Activated naive CD4-positive, alpha-beta T cell treated with anti-CD3 and anti-CD28 coated beads, Interleukin-2, amount 10 ng/mL, durations not matched to agents 7 days and 5 days (primary cell): ENCODE measurements at places on chromosomes 1 and 21.
A peak's percentile ranks its signal among the peaks of the same experiment; 100 is the strongest.

- DNase-seq, result peak; percentile 46
Measured at GRCh38 chr1:41404308-41404761, 43.1 kb downstream of the FOXO6 start.

- DNase-seq, result no peak
Measured at GRCh38 chr1:42434340-42434739, 21.5 kb downstream of the ZMYND12 start.

- DNase-seq, result no peak
Measured at GRCh38 chr1:101162736-101163735, 73.8 kb upstream of the S1PR1 start.

DNA sequence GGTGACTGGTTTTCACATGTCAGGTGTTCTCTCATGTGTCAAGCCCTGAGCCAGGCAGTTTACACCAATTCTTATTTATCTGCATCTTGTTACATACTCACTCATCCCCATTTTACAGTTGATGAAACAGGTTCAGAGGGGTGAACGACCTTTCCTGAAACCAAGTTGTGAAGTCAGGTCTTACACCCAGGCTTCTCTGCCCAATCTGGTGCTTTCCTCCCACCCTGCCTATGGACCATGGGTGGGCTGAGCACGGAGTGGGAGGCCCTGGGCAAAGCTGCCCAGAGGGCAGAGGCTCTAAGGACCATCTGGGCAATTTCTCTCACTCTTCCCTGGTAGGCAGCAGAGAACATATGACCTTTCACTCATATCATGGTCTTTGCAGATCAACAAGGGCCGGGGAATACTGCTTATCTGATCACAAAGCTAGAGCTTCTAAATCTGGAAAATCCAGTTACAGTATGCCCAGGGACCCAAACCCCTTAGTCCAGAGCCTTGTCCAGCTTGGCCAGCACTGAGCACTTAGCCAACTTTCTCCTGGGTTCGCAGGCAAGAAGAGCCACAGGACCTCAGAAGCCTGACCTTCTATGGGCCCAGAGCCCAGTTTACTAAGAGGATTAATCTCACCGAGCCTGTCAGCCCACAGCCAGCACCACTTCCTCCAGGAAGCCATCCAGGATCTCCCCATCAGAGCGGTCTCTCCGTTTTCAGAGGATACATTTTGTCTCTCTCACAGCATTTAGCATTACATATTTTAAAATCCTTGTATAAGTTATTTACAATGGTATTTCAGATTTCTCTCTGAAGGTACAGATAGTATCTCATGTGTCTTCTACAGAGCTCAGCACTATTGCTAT is 16.0 kb upstream of the TTC39A start:
- no peak for DNase-seq

GRCh38 chr1:244730934-244731434 is 78.1 kb downstream of the DESI2 start:
- DNase-seq, result no peak

DNA sequence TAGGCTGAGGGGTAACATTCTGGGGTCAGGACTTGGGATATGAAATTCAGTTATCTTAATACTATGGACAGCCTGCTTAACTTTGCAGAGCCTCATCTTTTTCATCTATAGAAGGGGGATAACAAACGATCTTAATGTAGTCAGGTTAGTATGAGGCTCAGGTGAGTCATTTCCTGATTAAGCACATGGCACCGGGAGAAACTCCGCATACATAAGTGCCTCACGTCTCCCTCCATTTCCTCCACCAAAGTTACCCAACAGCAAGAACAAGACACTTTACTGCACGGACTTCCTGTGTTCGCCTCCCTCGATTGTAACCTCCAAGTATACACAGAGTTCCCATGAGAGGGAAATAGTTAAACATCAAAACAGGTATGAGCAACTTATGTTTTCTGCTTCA is 112.7 kb upstream of the COA6 start:
- peak; percentile 36 for DNase-seq

- no peak for DNase-seq
Measured at GRCh38 chr21:46149205-46149901, 6.0 kb downstream of the FTCD start.

- DNase-seq, result no peak
Measured at GRCh38 chr21:24955275-24955961, 651.9 kb downstream of the MRPL39 start.

DNA sequence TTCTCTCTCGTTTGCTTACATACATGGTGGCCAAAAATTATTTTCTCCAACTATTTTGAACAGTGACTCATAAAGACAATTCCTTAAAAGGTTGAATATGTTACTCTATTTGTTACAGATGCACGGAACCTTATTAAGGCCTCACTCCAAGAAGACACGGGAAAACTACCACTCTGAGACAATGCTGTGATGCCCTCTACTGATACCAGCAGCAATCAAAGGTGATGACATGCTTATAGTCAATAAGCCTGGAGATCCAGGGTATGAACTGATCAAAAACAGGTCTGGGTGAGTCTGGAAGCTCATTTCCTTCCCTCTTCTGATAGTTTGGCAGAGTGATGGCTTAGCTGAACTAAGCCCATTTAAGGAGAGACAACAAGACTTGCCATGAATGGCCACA is 563.0 kb downstream of the LRRIQ3 start:
- DNase-seq, result no peak

DNA sequence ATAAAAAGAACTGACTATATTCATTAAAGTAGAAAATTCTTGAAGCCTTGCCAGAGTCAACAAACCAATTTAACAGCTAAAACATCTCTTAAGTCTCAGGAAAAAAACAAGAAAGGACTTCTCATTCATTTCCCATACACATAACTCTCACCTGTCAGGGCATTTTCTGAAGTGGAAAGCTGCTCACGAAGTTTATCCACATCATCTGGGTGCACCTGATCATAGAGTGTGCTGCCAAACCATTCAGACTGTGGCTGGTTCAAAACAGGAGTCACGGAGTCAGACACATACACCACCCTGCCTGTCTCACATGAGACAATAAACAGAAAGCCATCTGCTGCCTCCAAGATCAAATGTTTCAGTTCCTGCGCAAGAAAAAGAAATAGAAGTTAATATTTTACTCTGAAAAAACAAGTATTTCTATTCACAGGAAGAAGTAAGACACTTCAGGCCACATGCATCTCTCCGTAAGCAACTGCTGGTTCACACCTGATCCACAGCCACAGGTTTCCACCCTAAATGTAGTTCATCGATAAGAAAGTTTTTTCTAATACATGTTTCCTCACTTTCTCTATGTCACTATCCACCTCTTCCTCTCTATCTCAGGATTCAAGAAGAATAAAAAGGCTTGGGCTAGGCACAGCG is 28.2 kb upstream of the CTSK start:
- DNase-seq, result no peak

GRCh38 chr1:29356663-29357062 is 120.3 kb downstream of the PTPRU start:
- DNase-seq, result no peak

DNA sequence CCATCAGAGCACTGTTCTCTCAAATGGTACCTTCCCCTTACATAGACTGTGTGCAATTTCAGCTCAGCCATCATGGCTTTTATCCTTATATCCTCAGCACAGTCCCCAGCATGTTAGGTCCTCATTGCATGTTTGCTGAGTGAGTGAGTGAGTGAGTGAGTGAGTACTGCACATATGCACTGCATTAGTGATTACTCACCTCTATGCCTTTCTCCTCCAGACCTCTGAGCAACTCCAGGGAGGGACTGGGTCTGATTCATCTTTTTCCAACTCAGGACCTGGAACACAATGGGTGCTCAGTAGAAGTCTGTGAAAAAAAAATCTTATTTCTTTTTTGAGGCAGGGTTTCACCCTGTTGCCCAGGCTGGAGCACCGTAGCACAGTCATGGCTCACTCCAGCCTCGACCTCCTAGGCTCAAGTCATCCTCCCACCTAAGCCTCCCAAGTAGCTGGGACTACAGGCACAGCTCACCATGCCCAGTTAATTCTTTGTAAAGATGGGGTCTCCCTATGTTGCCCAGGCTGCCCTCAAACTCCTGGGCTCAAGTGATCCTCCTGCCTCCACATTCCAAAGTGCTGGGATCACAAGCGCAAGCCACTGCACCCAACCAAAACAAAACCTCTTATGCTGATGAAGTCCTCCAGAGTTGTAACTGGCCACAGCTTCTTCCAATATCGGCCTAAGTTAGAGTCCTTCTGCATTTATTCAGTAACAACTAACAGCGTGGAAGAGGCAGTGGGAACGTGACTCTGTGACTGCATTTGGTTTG is 23.7 kb downstream of the RNU5D-1 start:
- no peak for DNase-seq

DNA sequence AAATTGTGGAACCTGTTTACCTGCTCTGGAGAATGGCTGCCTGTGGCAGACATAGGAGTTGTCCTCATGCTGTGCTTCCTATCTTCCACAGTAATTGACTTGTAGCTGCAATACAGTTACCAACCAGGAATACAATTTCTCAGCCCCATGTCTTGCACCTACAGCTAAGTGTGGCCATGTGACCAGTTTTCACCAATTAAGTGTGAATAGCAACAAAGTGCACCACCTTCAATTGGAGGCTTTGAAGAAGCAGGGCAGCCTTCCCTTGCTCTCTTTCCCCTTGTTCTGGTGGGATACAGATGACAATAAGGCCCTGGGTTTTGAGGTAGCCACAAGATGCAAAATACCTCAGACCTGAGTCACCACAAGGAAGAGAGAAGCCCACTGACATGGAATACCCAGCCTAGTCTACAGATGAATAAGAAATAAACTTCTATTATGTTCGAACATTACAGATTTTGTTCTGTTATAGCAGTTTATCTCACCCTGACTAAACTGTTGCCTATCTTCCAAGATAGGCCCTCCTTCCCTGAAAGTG is 70.2 kb upstream of the S1PR1 start:
- no peak for DNase-seq

- DNase-seq, result no peak
Measured at GRCh38 chr21:43894206-43894577, 29.2 kb downstream of the AGPAT3 start.

DNA sequence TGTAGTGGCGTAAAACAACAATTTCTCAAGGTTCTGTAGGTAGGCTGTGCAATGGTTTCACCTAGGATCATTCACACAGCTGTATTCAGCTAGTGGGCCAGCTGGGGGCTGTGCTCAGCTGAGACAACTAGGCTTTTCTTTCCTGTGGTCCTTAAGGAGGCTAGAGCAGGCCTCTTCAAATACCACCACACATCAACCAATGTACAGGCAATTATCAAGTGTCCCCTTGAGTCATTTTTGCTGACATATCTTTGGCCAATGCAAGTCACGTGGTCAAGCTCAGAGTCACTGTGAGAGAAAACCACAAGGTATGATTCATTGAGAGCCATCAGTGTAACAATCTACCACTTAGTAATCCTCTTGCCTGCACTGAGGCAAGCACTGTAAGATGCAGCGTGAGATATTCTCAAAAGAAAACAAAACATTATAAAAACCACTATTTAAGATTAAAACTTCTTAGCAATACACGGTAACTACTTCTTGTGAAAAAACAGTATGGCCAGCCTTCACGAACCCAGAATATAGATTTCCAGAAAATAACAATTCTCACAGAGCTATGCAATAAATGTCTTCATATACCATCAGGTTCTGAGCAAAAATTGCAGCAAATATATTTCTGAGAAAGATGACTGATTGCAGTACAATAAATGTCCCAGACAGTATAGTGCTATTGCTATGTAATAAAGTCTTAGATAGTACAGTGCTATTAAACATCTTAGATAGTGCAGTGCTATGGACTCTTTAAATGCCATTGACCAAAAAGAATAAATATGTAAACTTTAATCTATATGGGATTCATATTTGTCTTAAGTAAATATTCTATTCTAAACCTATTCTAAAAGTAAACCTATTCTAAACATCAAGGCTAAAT is 55.3 kb downstream of the NME7 start:
- DNase-seq, result peak; percentile 23

DNA sequence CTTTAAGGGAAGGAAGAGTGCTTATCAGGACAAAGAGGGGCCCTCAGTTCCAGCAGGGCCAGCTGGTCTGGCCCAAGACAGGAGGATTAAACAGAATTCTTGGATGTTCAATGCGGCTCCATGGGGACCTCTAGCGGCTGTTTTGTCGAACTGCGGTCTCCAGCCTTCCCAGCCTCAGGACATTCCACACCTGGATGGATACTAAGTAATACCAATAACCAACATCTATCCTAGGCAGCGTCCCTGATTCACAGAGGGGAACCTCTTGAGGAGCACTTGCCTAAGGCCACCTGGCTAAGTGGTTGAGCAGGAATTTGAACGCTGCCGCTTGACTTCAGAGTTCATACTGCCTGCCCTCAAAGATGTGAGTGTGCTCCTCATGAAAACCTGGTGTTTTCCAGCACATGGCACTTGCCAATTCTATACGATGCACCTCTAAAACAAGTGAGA is 15.5 kb upstream of the CD247 start:
- peak; percentile 73 for DNase-seq

DNA sequence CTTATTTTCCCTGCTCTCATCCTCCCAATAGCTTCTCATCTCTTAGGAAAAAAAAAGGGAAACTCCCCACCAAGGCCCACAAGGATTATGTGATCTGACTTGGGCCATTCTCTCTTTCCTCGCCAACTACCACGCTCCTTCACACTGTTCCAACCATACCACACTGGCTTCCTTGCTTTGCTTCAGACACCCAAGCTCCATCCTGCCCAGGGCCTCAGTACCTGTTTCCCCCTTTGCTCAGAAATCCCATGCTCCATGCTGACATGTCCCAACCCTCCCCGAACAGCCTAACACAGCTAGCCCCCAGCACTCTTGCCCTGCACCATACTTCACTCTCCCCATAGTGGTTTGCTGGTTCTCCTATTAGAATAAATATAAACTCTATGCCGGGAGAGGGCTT is 39.2 kb downstream of the MAB21L3 start:
- DNase-seq, result no peak

- no peak for DNase-seq
Measured at GRCh38 chr1:179814546-179814838, 63.1 kb downstream of the TOR1AIP2 start.
